ENCODE measurements at places on chromosomes 11 and 22. TPM values are rescaled to one million over a fixed set of nuclear protein-coding genes. Genes with fewer than 3 reads are reported as not detected.

GRCh38 chr11:124122123-124122522 lies 6.9 kb downstream of the VWA5A start:
- no peak for DNase-seq
- H3K36me3 ChIP-seq = no peaks in the 10 kb centered on the region
- H3K4me1 ChIP-seq = no peaks in the 10 kb centered on the region
- H3K27ac ChIP-seq = no peak overlapping the region
- no peak overlapping the region for H3K4me3 ChIP-seq

GRCh38 chr11:67289651-67290479 lies 762 bp downstream of the ANKRD13D start:
- peak overlapping the region; percentile 81 for H3K27ac ChIP-seq
- DNase-seq = no peak
- H3K4me1 ChIP-seq = peaks cover 25% of the 10 kb centered on the region

GRCh38 chr11:25938952-25939351 lies 393.0 kb upstream of the ANO3 start:
- H3K36me3 ChIP-seq = no peaks in the 10 kb centered on the region
- H3K4me1 ChIP-seq = no peaks in the 10 kb centered on the region
- H3K27ac ChIP-seq = no peak overlapping the region
- no peak for DNase-seq
- H3K27me3 ChIP-seq = no peaks in the 10 kb centered on the region

DNA sequence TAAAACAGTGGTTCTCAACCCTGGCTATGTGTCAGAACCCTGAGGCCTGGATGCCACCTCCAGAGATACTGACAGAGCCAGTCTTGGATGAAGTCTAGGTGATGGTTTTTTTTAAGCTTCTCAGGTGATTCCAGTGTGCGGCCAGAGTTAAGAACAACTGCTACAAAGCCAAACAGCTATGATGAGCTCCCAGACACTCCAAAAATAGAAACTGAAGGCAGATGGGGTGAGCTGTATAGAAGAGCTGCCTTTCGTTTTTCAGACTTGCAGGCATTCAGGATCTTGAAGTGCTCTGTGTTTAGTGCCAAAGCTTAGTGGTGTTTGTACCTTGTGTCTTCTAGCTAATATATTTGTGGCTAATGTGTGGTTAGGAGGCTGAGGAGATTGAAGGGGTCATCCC lies 14.2 kb downstream of the SCUBE2 start:
- peaks cover 65% of the 10 kb centered on the region for H3K27me3 ChIP-seq
- H3K27ac ChIP-seq = no peak overlapping the region
- H3K4me3 ChIP-seq = no peak overlapping the region
- no peaks in the 10 kb centered on the region for H3K4me1 ChIP-seq

TMEM223 gene
- total RNA-seq = 20.5 TPM

PHF21B gene
- not detected for total RNA-seq

Data from Calu3 (cell line).